ENCODE measurements at places on chromosomes 5 and 9.

DNA sequence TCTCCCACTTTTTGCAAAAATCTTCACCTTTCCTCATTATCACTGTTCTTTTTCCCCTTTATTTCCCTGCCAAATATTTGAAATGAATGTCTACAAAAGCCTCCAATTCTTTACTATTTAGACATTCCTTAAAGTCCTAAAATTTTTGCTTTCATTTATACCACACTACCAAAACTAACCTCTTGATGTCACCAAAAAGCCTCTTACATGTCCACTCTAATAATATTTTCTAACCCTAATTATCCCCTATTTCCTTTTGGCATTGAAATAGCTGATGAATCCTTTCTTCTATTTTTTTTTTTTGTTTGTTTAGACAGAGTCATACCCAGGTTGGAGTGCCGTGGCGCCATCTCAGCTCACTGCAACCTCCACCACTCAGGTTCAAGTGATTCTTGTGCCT, 32.3 kb upstream of the NRG2 start:
- no peak for DNase-seq

DNA sequence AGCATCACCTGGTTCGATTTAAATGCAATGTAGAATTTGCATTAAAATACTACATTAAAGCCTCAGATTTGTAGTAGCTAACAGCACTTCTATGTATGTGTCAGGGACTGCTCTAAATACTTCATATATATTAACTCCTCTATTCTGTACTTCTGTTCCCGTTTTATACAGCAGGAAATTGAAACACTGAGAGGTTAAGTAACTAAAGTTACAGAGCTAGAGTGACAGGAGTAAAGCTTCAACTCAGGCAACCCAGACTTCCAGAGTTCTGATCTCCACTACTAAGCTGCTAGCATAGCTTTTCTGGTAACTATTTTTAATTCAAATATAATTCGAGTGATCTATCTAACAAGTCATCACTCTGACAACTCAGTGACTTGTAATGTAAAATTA, 619 bp upstream of the APC start:
- DNase-seq, result no peak

GRCh38 chr5:56048124-56048523, 53.4 kb upstream of the IL6ST start:
- no peak for DNase-seq

DNA sequence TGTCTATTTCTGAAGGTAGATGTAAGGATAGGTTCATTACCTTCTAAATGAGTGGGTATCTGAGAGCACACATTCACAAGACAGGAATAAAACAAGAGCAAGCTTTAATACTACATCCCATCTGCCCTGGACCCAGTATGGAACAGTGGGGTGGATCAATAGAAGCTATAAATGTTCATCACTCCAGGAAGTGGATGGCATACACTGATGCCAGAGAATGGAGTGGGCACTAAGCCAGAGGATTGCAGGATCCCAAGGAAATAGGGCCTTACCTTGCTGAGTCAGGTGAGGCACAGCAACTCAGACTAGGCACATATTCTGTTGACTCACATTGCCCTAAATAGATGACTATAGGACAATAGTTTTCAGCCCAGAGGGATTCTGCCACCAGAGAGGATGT, 21.3 kb upstream of the COX7C start:
- no peak for DNase-seq

GRCh38 chr5:39691993-39692392, 267.2 kb upstream of the DAB2 start:
- DNase-seq, result no peak

DNA sequence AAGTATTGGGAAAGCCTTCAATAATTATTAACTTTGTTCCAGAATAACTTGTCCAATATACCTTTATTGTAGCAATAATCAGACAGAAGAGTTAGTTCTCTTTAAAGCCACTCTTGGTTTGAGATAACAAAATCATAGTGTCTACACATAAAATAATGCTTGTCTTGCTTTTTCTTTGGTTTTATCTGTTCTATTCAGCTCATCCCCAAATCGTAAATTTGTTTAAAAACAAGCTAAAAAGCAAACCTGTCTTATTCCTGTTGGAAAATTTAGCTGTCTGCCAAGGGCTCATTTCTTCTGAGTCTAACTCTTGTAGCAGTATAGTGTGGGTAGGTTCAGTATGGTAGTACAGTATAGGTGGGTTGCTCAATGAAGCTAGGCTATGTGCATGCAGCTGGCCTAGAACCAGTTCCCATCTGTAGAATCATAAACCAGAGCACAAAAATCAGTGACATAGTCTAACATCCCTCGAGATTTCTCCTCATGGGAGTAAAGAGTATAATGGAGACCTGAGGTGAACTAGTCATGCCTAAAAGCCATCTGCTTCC, 17.9 kb upstream of the APBA1 start:
- DNase-seq, result no peak

GRCh38 chr5:12080761-12081160, 176.5 kb upstream of the CTNND2 start:
- no peak for DNase-seq

DNA sequence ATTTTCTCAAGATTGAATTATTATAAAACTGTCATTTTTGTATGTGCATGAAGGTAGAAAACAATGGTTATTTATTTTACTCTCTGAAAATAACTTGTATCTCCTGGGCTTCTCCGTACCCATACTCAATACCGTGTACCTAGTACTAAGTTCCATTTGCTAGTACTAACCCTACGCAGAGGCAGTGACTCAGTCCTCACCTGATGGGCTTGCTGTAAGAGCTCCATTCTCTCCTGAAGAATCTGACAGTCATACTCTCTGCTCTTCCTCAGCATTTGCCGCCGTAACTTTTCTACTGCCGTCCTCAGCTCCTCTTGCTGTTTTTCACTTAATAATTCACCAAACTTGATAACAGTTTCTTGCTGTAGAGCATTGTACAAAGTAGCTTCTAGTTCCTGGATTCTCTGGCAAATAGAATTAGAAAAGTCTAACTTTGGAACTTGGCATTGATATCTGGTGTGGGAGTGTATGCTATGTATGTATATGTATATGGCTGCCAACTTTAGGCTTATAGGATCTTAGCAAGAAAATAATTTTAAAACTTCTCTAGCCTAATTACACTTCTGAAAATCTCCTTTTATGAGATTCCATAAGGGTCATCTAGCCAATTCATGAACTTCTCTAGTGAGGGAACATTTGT, 108.0 kb upstream of the DPYSL3 start:
- DNase-seq, result no peak

DNA sequence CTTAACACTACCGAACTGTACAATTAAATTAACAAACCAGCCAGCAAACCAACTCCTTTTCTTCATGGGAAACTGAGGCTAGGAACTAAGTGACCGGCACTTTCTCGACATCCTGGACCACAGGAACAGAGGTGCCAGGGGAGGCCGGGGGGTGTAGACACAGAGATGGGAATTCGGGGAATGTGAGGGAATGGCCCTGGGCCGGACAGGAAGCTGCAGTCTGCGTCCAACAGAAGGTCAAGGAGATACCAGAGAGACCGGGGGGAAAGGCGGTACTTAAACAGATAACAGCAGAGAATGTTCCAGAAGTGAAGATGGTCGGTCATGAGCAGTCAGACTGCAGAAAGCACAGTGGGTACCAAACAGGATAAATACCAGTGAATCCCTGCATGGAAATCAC, 40.3 kb downstream of the DBH start:
- DNase-seq, result no peak

GRCh38 chr5:103600086-103600485, 37.5 kb upstream of the NUDT12 start:
- DNase-seq, result no peak

- no peak for DNase-seq
These were observed 96.2 kb downstream of the VCAN start for GRCh38 chr5:83567741-83568140.

- DNase-seq, result no peak
These were observed 185.0 kb downstream of the SREK1 start for GRCh38 chr5:66329078-66329477.

- DNase-seq, result no peak
These were observed 35.8 kb downstream of the ZNF782 start for GRCh38 chr9:96818533-96818932.

DNA sequence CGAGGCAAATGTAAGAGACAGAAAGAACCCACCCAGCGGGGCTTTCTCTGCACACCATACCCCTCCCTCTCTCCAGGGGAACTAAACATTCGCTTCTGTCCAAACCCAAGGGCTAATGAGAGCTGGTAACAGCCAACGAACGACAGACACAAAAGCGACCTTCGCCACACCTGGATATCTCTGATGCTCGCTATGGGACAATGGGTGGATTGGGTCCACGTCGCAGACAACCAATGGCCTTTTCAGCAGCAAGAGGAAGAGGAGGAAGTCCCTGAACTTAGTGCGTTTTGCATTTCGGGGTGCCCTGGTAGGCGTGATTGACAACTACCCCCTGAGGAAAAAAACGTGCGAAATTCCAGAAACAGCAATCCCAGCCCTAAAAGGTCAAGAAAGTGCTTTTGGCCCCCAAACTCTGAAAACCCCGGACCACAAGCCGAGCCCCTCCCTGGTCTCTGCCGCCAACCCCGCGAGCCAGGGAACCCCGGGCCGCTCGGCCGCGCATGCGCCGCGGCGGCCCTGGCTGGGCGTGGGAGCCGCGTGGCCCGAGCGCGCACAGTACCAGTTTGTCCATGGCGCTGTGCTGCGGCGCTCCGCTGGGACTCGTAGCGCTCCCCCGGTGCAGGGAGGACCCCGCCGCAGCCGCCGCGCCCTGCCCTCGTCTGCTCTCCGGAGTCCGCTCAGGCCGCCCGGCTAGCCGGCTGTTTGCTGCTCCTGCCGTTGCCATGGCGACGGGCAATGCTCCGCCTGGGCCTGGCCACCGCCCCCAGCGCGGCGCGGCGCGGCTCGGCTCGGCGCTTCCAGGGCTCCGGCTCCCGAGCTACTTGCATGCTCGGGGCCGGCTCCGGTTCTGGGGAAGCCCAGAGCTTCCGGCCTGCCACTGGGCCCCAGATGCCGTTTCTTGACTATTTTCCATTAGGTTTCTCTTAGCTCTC, 66.9 kb upstream of the DNAH5 start:
- DNase-seq, result peak; percentile 4

DNA sequence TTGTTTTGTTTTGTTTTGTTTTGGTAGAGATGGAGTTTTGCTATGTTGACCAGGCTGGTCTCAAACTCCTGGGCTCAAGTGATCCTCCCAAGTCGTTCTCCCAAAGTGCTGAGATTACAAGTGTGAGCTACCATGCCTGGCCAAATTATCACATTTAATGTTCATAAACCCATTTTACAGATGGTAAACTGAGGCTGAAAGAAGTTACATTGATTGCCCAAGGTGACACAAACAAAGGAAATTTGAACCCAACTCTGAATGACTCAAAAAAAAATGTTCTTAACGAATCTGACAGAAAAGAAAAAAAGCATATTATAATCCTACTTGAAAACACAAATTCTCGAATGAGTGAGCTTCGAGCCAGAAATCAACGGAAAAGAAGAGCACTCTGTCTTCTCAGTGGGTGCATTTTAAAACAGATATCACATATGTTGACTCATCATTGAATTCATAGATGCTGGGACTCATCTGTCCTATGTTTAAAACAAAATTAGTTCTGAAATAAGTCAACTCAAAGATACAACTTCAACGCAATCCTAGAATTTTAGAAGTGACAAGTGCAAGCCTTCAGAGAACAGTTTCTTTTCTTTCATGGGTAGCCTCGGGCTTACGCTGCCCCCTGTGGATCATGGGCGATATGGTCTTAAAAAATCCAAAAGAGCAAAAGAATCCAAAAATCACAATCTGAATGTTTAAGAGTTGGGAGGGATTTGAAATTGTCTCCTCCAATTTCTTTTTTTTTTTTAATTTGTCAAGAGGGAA, 28.4 kb downstream of the TIMD4 start:
- DNase-seq, result peak; percentile 44

- no peak for DNase-seq
These were observed 462.2 kb downstream of the DIRAS2 start for GRCh38 chr9:90180381-90180780.

DNA sequence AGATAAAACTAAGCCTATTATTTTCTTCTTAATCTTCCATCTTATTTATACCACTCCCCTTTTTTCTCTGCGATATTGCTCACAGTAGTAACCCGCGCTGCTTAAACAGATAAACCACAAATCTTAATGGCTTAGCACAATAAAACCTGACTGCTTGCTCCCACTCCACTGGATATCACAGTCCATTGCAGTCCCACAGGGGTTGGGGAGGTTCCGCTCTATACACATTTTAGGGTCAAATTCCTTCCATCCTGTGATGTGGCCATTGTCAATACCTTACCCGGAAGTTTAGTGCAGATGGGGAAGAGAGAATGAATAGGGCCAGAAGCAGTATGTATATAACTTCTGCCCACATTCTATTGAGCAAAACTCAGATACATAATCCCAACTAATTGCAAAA, 193.7 kb downstream of the RAB3C start:
- no peak for DNase-seq

GRCh38 chr5:97364731-97365130, 181.7 kb upstream of the RIOK2 start:
- no peak for DNase-seq

DNA sequence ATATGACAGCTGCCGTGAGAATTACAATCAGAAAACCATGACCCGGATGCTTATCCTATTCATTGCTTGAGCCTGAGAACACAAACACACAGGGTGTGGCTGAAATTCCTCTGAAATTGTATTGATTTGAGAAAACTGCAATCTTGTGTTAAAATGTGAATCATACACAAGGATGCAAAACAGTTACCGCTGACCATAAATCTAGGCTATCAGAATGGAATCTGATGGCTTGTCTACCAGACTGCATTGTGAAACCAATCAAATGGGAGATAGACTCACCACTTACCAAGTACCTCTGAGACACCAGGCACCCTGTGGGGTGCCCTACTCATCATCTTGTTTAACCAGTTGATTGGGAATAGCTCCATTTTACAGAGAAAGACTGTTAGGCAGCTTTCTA, 188.7 kb upstream of the MSX2 start:
- DNase-seq, result no peak

DNA sequence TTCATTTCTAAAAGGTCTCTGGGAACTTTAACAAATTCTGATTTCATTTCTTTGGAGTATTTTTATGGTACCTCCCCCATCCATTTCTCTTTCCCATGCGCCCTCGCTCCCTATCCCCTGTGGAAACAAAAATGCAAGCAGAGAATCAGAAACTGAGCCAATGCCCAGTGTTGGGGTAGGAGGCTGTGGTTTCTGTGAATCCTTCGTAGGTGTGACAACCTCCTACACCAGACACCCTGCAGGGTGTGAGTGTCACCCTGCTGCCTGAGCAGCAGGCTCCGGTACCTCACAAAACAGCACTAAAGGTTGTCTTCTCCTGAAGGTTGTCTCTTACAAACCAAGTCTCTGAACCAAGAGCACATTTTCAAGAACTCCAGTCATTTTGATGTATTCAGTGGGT, 103.8 kb upstream of the CTSL start:
- no peak for DNase-seq

DNA sequence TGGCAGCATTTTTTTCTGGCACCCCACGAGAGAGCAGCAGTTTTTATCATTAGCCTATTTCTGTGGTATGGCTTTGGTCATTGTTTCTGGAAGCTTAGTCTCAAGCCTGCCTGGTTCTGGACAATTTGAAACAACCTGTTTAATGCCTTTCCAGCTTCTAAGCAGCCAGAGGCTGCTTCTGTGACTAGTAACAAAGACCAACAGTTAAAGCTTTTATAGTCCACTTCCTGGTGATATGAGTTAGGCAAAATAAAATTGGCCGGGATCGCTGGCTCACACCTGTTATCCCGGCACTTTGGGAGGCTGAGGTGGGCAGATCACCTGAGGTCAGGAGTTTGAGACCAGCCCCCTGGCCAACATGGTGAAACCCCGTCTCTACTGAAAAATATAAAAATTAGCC, 24.0 kb downstream of the LYRM7 start:
- DNase-seq, result no peak

- DNase-seq, result no peak
These were observed 101.2 kb upstream of the TRIM32 start for GRCh38 chr9:116585896-116586295.
